Mucosa of gallbladder (tissue), 1 donor: ENCODE measurements at places on chromosomes 1 and 21.

- no peak for DNase-seq
Observed at GRCh38 chr1:196856053-196856452, 31.8 kb upstream of the CFHR4 start.

DNA sequence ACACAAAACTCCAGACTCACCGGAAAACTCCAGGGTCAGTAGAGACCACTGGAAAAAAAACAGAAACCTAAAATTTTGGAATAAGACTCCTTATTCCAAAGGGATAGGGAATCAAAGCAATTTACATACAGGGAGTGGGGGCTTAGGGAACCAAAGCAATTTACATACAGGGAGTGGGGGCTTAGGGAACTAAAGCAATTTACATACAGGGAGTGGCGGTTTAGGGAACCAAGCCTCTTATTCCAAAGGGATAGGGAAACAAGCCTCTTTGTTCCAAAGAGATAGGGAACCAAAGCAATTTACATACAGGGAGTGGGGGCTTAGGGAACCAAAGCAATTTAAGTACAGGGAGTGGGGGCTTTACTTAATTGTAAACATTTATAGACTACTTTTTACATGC, 28.4 kb upstream of the TTLL7 start:
- no peak for DNase-seq

GRCh38 chr1:236120721-236121153, 21.6 kb upstream of the GPR137B start:
- DNase-seq = no peak

GRCh38 chr1:229666585-229666984, 40.5 kb downstream of the URB2 start:
- DNase-seq = no peak

DNA sequence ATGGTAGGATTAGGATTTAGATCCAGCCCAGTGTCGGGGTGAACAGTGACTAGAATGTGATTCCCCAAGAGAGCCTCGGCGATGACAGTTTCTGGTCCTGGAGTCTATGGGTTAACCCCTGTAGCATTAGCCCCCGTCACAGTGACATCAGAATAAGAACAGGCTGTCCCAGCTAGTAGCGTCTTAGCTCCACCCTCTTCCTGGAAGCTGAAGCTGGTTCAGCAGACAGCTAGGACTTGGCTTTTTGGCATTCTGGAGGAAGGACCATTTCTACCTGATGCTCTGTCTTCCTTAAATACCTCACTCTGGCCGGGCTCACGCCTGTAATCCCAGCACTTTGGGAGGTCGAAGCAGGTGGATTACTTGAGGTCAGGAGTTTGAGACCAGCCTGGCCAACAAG, 5.0 kb downstream of the NDUFS2 start:
- peak; percentile 43 for DNase-seq

- no peak for DNase-seq
Observed at GRCh38 chr1:212545941-212546635, 62.5 kb upstream of the ATF3 start.

GRCh38 chr1:219518168-219518906, 94.6 kb downstream of the ZC3H11B start:
- no peak for DNase-seq

GRCh38 chr1:192252776-192253175, 64.0 kb upstream of the RGS21 start:
- no peak for DNase-seq

GRCh38 chr1:228846952-228847351, 111.7 kb downstream of the RHOU start:
- DNase-seq = no peak

DNA sequence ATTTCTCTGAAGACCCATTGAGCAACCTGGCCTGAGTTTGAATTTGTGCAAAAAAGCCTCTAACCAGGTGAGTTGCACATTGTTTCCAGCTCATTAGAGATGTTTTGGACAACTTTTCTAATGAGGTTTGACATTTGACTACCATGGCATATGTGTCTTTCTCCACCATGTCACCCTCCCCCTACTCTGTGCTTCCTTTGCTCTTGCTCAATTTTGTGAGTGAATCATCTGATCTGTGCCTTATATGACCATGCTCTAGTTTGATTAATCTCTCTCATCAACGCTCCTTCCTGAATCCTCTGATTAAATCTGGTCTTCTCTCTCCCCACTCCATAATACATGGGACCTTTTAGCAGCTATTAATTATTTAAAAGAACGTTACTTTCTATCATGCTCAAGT, 144.8 kb upstream of the SAMSN1 start:
- DNase-seq = no peak

DNA sequence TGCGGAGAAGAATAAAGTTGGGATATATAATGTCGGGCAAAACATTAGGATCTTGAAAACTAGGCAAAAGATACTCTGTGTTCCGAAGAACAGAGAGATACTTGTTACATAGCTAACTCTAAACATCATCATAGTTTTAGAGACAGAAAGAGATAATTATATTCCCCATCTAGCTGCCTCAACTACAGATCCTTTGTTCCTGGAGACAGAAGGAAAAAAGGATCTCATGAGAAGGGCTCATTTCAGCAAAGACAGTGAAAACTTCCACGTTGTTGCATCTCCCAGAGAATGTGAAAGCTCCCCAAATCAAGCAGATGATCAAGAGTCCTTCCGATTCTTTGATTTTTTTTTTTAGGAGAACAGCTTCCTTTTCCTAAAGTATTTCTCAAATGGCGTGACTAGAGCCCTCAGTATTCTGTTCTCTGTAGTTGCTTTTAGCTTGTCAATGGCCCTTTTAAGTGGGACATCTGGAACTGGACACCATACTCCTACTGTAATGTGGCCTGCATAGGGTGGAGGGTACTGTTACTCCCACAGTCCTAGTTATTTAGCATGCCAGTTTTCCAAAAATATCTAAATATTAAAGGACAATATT, 1048.2 kb downstream of the TTLL7 start:
- no peak for DNase-seq

- DNase-seq = no peak
Observed at GRCh38 chr21:35663856-35664606, 396.3 kb downstream of the SETD4 start.

GRCh38 chr21:31266241-31266640, 77.8 kb downstream of the TIAM1 start:
- DNase-seq = no peak

DNA sequence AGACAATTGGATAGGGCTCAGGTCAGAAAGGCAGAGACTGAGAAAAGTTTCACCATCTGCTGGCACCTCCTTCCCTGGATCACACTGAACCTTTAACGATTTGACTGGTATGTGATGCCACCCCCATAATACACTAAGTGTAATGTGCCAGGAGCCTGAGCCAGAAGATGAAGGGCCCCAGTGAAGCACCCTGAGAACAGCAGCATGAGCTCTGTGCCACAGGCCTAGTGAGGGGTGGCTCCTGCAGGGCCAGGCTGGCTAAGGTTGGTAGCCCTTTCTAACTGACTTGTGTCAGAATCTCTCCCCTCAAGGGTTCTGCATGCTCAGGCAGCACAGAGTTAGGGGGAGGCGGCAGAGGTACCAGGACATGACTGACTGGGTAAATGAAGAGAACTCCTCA, 38.9 kb downstream of the ARHGEF11 start:
- DNase-seq = no peak
